Dermis microvascular lymphatic vessel endothelial cell (primary cell): ENCODE measurements at places on chromosomes 5 and 9. TPM values are rescaled to one million over a fixed set of nuclear protein-coding genes. Genes with fewer than 3 reads are reported as not detected.

- no peak for DNase-seq
Observed at GRCh38 chr9:35859990-35860339, 10.2 kb downstream of the OR13J1 start.

DNA sequence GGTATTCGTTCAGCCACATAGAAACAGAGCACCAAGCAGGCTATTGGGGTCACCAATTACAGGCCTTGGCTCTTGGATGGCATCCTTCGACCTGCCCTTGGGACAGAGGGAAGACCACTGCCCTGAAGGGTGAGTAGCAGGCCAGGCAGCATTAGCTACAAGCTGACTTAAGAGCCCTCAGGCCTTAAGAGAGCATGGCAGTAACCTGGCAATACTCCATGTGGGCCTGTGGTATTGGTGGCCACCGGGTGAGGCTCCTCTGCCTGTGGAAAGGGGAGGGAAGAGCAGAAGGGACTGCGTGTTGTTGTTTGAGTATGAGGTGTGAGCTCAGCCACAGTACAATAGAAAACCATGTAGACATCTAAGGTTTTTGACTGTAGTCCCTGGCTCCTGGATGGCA lies 170.6 kb downstream of the MCTP1 start:
- no peak for DNase-seq

SLCO4C1 gene
- total RNA-seq = not detected in 2 replicates

GRCh38 chr5:35212122-35212982 lies 17.9 kb downstream of the PRLR start:
- no peak for DNase-seq

DNA sequence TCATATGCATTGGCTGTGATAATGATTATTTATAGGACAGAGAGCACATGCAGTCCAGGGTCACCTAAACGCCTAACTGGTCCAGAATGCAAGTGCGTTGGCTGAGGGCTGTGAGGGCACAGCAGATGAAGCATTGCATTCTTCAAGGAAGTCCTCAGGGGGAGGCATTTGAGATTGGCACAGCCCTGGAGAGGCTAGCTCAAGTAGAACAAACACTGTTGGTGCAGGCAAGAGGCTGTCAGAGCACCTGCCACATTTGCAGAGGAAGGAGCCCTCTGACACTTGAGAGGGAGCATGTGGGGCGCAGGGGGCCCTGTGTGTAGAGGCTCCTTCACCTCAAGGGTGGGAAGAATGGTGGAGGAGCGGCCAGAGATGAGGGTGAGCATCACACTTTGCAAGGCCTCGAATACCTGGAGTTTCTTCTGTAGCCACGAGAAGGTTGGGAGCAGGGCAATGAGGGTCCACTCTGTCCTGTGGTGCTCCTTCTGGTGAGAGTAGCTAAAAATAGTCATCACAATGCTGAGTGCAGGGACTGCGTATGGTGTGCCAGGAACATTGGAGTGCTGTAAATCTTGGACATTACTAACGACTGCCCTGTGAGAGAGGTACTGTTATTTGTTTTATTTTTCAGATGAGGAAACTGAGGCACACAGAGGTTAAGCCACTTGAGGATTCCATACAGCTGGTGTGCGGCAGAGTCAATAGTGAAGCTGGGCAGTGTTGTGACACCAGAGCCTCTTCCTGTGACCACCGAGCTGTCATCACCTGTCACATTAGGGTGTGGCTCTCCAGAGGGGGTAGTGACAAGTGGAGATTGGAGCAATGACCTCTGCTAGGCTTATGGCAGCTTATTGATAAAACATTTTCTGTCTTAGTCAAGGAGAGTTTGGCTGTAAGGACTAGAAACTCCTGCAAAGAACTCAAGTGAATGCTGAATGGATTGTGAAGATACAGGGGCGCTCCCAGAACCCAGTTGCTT lies 100.2 kb downstream of the PIP5K1B start:
- no peak for DNase-seq

GRCh38 chr5:75756211-75756610 lies 39.0 kb upstream of the POC5 start:
- no peak for DNase-seq

GRCh38 chr5:28648108-28648507 lies 1609.7 kb upstream of the CDH9 start:
- no peak for DNase-seq

UNC5A gene
- 0.26 and 0.63 TPM in 2 replicates for total RNA-seq

DNA sequence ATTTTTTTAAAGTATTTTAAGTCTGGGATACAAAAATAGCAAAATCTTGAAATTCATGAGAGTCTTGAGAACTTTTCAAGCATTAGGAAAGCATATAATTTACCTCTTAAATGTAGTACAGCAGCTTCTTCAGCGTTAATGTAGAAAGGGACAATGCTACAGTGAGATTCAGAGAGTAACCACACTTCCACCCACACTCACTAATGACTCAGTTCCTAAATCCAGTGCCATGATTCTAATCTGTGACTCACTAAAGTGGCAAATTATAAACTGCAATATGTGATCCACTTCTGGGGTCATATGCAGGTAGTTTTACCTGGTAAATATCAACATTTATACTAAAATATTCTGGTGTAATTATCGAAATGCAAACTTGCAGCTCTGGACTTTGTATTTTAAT lies 434.5 kb upstream of the TUSC1 start:
- no peak for DNase-seq

FRMPD1 gene
- total RNA-seq = not detected in 2 replicates

DMRT3 gene
- not detected in 2 replicates for total RNA-seq

GRCh38 chr9:126630458-126631237 lies 16.9 kb downstream of the LMX1B start:
- DNase-seq = no peak

- DNase-seq = no peak
Observed at GRCh38 chr9:111076519-111076918, 38.2 kb upstream of the LPAR1 start.

RFX3 gene
- 4.9 and 7.0 TPM in 2 replicates for total RNA-seq
